Smooth muscle cell of the pulmonary artery (primary cell): ENCODE measurements at places on chromosomes 5 and 9. TPM values are rescaled to one million over a fixed set of nuclear protein-coding genes. Genes with fewer than 3 reads are reported as not detected.

The MYOZ3 gene
- 2.3 and 3.3 TPM in 2 replicates for total RNA-seq

The MEIKIN gene
- not detected in 2 replicates for total RNA-seq

The PRDM9 gene
- not detected in 2 replicates for total RNA-seq

The MARCHF11 gene
- not detected in 2 replicates for total RNA-seq

The INIP gene
- total RNA-seq = 13.1 and 17.2 TPM in 2 replicates

The ANKRD31 gene
- under 0.01 and 0.03 TPM in 2 replicates for total RNA-seq

The ZNF462 gene
- 18.2 and 24.6 TPM in 2 replicates for total RNA-seq

The WNT8A gene
- total RNA-seq = not detected in 2 replicates

The ADAMTSL2 gene
- total RNA-seq = 2.0 and 10.6 TPM in 2 replicates

The CERCAM gene
- total RNA-seq = 338 and 365 TPM in 2 replicates
